ENCODE measurements at places on chromosomes 1 and 21.

GRCh38 chr1:162159515-162159914 lies 90.0 kb downstream of the NOS1AP start:
- DNase-seq = no peak

- DNase-seq = no peak
Measured at GRCh38 chr21:45533361-45533845, 8.8 kb downstream of the SLC19A1 start.

DNA sequence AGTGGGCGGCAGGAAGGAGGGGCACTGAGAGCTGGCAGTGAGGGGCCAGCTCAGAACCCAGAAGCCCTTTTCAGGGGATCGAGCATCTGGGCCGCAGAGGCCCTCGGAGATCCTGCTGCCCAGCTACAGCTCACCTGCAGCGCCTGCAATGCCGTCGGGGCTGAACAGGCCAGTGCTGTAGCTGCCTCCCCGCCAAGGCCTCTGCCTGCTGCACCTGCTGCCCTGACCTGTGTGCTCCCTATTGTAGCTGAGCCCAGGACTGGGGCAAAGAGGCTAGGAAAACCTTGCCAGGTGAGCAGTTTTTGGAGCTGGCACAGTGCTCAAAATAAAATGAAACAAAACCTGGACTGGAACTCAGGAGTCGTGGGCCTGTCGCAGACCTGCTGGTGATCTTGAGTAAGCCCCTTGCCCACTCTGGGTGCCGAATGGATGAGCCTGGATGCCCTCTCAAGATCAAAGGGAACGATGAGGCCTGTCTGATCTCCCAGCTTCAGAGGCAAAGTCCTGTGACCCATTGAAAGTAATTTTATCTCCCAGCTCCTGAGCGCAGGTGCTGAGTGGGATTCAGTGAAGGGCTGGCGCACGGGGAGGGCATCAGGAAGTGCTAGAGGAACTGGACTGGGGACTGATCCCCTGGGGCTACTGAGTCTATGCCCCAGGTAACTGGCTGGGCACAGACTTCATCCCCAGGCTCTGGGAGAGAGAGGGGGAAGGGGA lies 154.6 kb downstream of the FOXD2 start:
- DNase-seq = no peak

DNA sequence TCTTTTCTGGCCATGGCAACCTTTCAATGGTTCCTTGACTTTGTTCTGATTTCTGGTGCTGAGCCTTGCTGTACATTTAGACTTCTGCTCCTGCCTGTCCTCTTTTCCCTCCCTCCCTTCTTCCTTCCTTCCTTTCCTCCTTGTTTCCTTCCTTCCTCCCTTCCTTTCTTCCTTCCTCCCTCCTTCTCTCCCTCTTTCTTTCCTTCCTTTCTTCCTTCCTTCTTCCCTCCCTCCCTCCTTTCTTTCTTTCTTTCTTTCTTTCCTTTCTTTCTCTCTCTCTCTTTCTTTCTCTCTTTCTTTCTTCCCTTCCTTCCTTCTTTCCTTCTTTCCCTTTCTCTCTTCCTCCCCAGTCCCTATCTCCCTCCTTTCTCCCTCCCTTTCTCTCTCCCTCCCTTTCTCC lies 10.4 kb upstream of the IGSF21 start:
- no peak for DNase-seq

- no peak for DNase-seq
Measured at GRCh38 chr1:10673109-10673711, 123.2 kb downstream of the CASZ1 start.

- no peak for DNase-seq
Measured at GRCh38 chr21:21103692-21104091, 105.5 kb downstream of the NCAM2 start.

DNA sequence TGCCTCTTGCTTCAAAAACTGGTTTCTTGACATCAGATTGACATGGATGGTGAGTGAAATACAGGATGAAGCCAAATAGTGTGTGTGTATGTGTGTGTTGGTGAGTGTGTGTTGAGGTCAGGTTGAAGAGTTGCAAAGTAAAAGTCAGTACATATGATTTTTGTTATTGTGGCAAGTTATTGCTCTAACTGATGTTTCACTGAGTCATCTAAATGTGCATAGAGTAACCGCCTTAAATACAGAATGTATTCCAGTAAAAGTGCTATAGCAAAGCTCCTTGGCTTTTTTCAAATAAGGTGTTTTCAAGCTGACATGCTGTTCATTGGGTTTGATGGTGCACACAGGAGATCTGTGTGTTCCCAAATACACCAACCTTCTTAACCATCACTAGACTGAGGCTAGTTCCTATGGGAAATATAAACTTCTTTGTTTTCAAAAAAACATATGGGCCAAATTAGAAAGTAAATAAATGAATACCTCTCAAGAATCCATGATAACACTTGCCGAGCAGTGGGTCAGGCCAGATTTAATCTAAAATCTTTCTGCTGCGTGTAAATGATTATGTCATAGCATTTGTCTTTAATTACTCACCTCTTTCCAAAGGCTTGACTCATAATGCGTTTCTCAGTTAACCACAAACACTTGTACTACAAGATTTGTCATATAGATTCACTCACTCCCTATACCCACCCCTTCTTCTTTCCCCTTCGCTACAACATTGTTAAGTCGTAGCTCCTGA lies 151.1 kb downstream of the LYPLAL1 start:
- DNase-seq = no peak

- no peak for DNase-seq
Measured at GRCh38 chr1:76059451-76059850, 15.1 kb upstream of the ST6GALNAC3 start.

DNA sequence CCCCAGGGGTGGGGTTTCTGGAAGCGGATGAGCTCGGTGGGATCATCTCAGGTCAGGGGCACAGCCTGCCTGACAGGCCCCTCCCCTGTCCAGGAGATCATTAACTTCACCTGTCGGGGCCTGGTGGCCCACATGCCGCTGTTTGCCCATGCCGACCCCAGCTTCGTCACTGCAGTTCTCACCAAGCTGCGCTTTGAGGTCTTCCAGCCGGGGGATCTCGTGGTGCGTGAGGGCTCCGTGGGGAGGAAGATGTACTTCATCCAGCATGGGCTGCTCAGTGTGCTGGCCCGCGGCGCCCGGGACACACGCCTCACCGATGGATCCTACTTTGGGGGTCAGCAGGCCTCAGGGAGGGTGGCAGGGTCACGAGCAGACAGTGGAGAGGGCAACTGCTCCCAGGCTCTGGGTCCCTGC lies 8.4 kb downstream of the HCN3 start:
- DNase-seq = no peak

GRCh38 chr1:171344473-171344820 lies 30.5 kb downstream of the FMO4 start:
- DNase-seq = no peak

GRCh38 chr1:247114351-247115140 lies 10.4 kb upstream of the ZNF669 start:
- no peak for DNase-seq

GRCh38 chr1:24897263-24898151 lies 32.6 kb downstream of the RUNX3 start:
- DNase-seq = no peak

GRCh38 chr1:14495381-14495780 lies 103.1 kb upstream of the KAZN start:
- DNase-seq = no peak

DNA sequence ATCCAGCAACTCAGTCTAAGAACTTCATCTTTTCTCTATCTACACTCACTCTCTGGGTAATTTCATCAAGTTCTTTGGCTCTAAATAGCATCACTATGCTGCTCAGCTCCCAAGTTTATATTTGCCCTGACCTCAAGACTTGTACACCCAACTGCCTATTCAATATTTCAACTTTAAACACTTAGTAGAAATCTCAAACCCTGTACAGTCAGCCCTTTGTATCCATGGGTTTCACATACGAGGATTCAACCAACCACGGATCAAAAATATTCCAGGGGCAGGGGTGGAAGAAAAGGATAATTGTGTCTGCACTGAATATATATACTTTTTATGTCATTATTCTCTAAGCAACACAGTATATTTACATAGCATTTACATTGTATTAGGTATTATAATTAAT lies 13.9 kb downstream of the ASH1L start:
- no peak for DNase-seq

DNA sequence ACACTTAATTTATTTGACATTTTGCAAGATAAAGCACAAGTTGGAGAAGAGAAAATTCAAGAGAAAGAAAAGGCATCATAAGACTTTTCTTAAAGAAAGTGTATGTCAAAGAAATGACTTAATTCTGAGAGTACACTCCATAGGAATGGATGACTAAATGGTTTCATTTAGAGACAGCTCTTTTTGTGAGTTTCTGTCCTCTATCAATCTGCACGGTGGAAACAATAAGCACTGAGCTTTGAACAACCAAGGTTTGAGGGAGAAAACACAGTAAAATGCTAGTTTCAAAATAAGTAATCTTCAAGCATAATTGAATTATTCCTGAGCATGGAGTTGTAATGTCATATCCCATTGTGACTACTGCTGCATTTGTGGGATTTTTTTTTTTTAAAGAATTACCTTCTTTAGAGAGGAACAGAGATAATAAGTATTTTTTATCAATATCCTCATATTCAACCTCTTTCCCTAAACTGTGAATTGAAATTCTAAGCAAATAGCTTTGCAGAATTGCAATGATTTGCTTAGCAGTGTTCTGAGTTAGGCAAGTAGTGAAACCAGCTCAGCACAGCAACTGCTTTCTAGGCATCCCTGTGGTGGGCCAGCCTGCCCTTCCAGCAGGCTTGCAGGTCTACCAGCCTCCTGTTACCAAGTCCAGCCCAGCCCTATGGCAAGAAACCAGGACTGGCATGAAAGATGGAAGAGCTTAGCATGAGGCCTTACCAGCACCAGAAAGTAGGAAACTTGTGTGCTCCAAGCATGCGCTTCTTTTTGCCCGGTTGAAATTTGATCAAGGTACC lies 38.2 kb downstream of the KCNJ6 start:
- DNase-seq = no peak

DNA sequence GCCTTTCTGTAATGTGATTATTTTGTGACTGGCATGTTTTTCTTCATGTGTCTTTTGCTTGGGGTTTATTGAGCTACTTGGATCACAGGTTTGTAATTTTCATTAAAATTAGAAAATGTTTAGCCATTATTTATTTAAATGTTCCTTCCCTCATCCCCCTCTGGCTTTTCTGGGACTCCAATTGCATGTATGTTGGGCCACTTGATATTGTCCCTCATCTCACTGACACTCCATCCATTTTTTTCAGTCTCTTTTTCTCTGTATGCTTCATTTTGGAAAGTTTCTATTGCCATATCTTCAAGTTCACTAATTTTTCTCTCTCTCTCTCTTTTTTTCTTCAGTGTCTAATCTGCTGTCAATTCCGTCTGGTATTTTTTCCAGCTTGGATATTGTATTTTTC lies 390.1 kb downstream of the PRDM2 start:
- DNase-seq = no peak

DNA sequence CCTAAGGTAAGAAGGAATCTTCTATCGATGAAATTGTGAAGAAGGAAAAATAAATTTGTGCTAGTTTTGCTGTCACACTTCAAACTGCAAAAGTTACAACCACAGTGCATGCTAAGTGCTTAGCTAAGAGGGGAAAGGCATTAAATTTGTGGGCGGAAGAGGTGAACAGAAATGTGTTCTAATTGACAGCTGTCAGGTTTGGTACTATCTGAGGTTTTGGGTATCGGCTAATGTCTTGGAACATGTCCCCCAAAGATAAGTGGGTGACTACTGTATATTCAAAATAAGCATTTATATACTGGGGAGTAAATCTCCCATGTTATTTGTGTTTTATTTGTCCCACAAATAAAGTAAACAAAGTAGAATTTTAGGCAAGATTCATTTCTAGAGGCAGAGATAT lies 8.0 kb downstream of the CR1 start:
- no peak for DNase-seq

DNA sequence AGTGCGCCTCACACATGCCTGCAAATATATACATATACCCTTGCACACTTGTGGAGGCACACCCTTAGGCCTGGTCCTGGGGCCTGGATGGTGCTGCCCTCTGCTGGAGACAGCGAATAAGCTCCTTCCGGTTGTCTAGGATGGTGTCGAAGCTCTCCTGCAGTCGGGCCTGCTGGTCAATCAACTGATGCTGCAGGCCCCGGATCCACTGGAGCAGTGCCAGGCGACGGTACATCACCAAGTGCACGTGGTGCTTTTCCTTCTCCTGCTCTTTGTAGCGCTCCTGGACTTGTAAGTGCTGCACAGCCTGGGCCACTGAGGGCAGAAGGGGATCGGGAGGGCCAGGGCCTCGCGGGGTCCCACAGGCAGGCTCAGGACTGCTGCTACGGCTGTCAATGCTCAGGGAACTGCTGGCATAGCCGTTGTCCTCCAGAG lies 3.1 kb downstream of the C1orf216 start:
- peak; percentile 73 for DNase-seq

DNA sequence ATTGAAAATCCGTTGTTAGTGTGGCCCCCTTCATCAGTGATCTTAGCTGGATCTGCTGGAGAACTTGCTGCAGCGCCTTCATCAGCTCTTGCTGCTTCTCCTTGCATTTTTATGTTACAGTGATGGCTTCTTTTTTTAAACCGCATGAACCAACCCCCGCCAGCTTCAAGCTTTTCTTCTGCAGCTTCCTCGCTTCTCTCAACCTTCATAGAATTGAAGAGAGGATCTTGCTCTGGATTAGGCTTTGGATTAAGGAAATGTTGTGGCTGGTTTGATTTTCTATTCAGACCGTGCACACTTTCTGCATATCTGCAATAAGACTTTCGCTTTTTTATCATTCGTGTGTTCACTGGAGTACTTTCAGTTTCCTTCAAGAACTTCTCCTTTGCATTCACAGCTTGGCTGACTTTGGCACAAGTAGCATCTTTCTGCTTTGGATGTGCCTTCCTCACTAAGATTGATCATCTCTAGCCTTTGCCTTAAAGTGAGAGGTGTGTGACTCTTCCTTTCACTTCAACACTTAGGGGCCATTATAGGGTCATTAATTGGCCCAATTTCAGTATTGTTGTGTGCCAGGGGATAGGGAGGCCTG lies 13.1 kb downstream of the RNF187 start:
- DNase-seq = no peak

DNA sequence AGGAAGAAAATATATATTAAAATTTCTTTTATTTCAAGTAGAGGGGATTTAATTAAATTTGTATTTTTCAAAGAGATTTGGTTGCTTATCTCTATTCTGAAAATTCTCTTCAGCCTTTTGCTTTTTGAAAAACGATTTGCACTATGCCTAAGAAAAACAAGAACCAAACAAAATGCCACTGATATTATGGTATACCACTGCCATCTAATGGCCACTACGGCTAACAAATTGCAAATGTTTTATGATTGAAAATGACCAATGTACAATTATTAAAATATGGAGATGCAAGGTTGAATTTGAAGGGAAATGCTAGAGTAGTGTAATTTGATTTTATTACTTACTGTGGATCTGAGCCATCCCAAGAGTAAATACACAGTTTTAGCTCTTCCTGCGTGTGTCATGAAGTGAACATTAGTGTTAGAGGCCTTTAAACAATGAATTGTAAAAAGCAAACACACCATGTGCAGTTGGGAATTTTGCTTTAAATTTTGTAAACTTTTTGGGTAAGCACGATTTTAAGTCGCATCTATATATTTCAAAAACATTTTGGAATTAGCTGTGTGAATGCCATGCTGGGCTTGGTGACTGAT lies 137.4 kb upstream of the USP25 start:
- DNase-seq = no peak

DNA sequence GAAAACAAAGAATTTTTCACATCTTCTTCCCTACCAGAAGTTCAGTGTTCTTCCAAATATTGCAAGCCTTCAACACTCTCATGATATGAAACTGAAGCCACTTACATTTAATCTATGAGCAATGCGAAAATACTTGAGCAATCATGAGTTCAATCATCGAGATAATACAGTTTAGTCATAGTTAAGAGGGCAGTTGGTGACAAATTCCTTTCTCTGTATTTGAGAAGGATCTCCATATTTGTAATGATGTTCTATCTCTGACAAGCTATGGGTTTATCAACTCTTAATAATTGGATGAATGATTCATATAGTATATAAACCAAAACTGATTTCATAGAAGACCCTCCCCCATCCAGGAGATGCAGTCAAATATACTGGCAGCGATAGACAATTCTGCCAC lies 29.7 kb upstream of the PYHIN1 start:
- no peak for DNase-seq
